ENCODE measurements at places on chromosomes 5 and 9.
A peak's percentile ranks its signal among the peaks of the same experiment; 100 is the strongest.

DNA sequence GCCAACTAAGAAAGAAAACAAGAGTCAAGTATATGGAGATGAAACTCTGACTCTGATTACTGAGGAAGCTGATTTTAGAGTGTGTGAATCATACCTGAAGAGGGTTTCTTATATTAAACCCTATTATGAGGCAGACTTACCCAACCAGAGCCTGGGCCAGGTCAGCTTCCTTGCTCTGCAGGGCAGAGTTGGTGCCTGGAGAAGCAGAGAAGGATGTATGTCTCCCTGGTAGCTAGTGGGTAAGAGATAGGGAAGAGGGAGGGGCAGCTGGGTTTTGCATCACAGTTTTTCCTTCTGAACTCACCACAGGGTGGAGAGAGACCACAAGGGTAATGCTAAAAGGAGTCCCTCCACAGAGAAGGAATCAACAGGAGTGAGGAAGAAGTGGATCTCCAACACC is 104.1 kb downstream of the CMYA5 start:
- no peak for DNase-seq

GRCh38 chr5:111774525-111774924 is 17.5 kb upstream of the NREP start:
- DNase-seq: no peak

DNA sequence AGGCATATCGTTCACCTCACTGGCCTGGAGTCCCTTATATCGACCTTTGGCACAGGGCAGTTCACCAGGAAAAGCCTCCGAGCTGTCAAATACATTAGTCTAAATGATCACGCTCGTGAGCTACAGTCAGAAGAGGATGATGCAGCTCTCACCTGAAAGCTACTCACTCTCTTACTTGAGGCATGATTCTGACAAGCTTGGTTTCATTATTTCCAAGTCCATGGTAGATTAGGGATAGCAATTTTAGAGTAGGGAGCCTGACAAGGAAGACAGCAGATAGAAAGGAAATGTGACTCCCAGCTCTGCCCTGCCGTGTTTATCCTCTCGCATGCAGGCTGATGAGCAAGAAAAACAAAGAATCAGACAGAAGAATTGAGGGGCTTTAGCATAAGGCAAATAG is 98.0 kb upstream of the MAP1B start:
- no peak for DNase-seq

DNA sequence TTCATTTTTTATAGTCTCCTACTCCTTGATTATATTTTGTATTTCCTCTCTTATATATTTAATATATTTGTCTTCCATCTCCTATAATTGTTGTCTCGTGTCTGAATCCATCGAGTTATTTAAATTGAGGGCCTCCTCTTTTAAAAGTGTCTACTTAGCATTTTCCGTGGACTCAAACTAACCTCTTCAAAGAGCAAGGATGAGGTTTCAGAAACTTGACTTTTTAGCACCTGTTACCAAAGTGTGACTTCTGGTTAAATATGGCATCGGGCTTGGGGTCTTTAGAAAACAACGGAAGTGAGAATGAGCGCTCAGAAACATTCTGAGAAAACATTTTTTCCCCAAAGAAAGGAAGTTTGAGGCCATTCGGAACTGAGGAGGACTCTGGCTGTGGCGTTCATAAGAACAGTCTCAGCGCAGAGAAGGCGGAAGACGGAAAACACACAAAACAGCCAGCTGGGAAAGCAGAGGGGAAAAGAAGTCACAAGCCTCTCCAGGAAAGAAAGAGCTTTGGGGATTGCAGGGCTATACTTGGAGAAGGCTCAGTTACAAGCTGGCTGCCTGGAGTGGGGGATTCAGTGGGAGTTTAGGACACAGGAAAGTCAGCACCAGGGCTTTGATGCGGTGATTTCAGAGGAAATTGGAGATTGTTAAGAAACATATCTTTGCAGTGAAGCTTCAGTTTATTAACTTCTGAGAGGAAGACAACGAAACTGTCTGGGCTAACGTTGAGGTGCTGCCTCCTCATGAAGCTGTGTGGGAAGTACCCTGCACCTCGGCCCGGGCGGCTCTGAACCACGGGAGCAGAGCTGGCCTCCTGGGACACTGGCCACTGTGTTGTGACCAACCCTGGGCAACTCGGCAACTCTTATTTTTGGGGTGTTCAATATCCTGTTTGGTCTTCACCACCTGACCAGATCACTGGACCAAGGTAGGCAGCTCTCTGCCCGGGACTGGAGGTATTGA is 25.1 kb upstream of the IRX2 start:
- no peak for DNase-seq

DNA sequence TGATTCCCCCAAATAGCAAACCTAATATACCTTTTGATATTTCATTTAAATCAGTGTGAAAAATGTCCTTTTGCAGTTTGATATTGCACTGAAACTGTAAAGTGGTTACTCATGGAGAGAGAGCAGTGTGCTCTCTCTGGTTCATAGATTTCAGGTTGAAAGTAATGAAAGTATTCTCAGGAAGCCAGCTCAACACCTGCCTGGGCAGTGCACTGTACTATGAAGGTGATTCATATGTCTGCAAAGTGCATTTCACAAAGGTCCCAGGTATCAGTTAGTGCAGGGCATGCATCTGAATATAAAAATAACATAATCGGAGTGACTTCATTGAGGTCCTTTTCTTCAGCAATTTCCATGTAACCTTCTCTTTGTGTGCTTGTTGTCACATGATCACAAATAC is 274.3 kb downstream of the CDH18 start:
- DNase-seq: no peak

- DNase-seq: peak; percentile 70
Measured at GRCh38 chr5:174559141-174559540, 165.2 kb upstream of the MSX2 start.

DNA sequence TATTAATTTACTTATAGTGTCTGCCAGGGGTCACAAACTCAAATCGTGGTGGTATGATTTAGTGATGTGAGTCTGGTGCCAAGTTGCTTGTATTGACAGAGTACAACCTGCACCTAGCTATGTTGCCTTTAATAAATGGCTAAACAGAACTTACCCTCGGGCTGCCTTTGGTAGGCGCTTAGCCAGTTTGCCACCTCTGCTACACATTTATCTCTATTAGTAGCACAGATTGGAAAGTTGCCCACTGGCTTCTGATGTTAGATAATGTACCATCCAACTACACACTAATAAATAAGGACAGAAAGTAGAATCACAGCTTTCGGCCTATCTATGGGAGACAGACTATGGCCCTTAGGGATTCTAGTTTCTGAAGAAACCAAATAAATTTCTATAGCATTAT is 368.4 kb downstream of the MAN2A1 start:
- DNase-seq: no peak

DNA sequence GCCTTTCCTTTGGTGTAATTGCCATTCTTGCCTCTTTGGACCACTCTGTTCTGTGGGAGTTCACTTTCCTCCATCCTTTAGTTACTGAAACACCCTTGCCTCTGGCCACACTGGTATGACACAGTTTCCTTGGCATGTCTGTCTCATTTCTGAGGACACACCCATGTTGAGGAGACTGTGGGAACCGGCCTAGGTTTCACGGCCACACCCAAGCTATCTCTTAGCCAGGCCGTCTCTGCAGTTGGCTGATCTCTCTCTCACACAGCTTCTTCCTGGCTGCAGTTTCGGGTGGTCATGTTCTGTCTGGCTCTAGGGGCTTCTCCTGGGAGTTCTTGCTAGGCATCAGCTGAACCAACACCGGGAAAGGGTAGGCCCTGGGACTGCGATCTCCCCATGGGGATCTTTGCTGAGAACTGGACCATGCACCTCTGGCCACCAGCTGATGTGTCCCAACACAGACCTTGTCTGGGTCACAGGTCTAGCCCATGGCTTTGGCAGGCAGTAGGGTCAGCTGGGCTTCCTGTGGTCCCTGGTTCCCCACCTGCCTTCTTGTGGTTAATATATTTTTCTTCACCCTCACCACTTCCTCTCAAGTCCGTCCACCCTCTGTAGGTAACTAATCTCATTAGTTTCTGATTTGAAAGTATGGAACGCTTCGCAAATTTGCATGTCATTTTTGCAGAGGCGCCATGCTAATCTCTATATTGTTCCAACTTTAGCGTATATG is 24.9 kb downstream of the ARHGEF37 start:
- DNase-seq: no peak

DNA sequence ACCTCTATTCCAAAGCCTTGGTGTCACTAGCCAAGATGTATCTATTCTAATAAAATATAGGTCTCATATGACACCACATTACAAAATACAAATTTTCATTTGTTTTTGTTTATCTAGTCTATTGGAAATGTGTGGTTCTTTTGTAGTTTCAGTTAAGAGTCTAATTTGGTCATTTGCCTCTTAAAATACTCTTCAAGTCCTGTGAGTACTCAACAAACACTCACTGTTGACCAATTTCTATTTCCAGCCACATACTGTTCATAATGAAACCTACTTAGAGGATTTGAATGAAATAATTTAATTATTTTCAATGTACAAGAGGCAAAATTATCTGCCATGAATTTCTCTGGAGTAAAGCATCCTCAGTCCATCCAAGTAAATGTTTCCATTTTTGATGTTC is 40.6 kb downstream of the SLC1A3 start:
- DNase-seq: no peak

DNA sequence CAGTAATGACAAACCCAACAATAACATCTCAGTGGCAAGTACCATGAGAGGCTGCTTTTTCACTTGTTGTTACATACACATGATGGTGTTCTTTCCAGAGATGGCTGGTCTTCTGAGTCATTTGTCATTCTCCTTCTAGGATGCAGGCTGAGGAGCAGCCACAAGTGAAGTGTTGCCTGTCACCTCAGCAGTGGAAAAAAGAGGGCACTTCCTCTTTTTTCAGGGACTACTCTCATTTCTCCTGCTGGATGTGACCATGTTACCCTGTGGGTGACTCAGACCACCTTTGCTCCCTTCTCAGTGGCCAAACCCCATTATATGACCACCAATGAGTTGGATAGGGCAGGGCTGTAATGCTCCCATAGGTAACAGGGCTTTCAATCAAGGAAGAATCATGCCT is 587.0 kb upstream of the ADAMTS16 start:
- no peak for DNase-seq

DNA sequence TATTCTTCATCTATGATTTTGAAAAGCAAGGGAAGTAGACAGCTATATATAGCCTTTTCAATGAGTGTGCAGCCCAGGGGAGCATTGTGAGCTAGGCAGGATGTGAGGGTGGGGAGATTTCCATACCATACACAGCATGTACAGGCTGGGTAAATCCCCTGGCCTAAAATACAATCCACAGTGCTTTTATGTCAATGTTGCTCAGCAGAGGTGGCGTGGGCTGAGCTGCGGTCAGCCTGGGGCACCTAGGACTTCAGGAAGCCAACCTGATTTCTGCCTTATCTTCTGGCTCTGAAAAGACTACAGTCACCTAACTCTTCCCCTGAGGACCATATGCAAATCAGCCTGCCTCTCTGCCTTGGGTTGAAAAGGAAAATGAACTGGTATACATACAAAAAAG is 6.3 kb upstream of the GARIN3 start:
- DNase-seq: no peak

GRCh38 chr5:31106278-31106677 is 87.2 kb upstream of the CDH6 start:
- no peak for DNase-seq

GRCh38 chr9:133470988-133471387 is 7.9 kb downstream of the SLC2A6 start:
- DNase-seq: no peak

DNA sequence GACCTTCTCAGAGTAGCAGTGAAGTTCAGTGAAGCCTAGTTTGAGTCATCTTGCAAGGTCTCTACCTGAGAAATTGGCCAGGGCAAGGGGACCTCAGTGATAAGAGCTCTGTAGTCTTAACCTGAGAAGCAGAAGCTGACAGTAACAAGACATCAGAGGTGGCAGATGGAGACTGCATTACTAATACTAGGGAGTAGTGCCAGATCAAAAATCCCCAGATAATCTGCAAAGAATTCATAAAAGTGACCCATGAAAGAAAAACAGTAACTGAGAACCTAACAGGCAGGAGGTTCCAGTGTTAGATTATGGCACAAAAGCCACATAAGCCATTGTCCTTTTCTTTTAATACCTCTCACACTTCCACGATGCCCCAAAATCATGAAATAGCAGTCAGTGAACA is 175.5 kb downstream of the MUSK start:
- DNase-seq: no peak

GRCh38 chr5:132526974-132527564 is 16.3 kb downstream of the IL5 start:
- DNase-seq: no peak

DNA sequence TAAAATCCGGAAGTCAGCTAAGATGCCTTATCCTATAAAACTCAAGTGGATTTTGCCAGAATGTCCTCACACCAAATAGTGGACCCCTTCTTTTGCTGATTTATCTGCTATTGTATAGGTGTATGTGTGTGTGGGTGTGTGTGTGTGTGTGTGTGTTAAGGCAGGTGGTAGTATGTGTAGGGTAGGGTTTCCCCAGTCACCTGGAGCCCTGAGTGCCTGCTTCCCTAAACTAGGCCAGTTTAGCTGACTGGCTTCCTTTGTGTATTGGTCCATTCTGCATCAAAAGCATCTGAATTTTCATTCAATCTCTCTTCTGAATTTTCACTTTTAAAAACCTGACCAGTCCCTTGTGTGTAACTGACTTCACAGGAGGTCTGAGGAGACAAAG is 42.2 kb upstream of the LCP2 start:
- DNase-seq: no peak

DNA sequence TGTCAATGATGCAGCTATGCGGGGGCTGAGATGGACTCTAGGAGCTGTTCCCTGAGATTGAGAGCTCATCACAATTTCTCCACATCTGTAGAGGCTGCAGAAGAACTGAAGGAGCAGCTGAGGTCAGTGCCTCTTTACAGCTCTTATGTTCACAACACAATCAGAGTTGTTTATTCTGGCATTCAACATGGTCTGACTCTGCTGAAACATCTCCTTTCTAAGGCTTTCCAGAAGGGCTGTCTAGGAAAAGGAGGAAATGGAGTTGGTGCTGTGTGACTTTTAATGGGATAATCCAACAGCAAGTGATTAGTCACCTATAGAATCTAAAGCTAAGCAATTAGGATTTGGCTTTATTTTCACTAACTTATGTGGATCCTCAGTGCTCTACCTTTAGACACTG is 6.0 kb downstream of the POU5F2 start:
- no peak for DNase-seq

DNA sequence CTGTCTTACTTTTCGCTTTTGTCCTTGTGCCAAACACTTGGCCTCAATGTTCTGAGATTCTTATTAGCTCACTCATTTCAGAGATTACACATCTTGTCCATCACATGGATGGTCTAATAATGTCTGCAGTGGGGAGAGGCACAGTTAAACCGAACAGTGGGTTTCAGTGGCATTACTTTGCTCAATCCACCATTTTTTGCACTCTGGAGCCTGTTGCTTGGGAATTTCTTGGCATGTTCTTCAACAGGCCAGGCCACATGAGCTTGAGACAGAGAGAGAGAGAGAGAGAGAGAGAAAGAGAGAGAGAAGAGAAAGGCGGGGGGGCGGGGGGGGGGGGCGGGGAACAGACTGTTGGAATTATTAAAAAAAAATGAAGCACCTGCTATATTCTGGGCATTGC is 1327.8 kb upstream of the WWC1 start:
- no peak for DNase-seq

- no peak for DNase-seq
Measured at GRCh38 chr9:5492965-5493678, 17.2 kb upstream of the PDCD1LG2 start.

GRCh38 chr5:96780626-96781025 is 27.1 kb downstream of the ERAP1 start:
- no peak for DNase-seq

Measured in AG04449 (cell line).